ENCODE measurements at places on chromosomes 11 and 22.

DNA sequence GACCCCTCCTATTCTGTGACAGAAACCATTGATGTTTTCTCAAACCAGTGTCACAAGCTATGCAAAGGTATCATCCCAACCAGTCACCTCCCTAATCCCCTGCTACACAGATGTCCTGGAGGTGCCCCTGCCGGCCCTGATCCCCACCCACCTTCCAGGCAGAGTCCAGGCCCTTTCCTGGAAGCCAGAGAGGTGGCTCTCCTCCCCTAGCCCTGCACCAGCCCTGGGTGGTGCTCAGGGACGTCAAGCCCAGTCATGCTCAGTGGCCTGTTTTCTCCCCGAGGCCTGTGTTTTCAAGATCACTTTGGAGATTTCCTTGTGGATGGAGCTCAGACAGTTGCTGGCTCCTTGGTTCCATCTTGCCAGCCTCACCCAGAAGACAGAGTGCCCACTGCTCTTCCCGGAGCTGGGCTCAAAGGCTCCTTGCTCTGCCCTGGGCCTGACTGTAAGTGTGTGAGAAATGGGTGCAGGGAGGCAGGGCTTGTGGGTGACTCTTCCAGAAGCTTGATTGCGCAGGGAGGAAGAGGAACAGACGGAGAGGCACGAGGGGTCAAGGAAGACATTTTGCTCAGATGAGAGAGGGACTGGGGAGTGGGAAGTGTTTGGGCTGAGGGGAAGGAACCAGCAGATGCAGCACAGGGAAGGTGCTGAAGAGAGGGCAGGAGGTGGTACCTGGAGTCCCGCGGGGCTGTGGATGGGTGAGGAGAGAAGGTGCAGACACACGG, 11.3 kb downstream of the P2RY6 start:
- no peak for DNase-seq

DNA sequence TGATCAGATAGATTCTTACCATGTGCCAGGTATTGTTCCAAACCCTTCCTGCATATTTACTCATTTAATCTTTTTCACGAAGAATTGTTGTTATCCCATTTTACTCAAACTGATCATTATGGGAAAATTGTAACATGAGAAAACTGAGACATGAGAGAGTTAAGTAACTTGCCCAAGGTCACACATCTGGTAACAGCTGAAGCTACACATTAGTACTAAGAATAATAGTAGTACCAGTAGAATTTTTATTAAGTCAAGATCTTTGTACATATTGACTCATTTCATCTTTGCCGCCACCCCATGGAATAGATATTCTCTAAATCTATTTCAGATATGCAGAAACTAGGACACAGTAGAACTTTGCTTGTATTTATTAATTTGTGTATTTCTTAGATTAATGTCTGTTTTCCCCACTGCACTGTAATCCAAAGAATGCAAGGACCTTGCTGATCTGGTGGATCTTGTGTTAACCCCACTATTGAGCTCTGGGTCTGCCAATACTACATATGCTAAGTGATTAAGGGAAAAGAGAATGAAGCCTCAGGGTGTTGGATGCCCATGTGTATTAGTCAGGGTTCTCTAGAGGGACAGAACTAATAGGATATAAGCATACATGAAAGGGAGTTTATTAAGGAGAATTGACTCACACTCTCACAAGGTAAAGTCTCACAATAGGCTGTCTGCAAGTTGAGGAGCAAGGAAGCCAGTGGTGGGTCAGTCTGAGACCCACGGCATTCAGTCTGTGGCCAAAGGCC, 72.8 kb downstream of the PARVA start:
- DNase-seq, result no peak

GRCh38 chr11:74734559-74734925, 3.3 kb upstream of the CHRDL2 start:
- DNase-seq, result no peak

GRCh38 chr22:44455151-44455962, 42.7 kb downstream of the RTL6 start:
- peak; percentile 82 for DNase-seq

DNA sequence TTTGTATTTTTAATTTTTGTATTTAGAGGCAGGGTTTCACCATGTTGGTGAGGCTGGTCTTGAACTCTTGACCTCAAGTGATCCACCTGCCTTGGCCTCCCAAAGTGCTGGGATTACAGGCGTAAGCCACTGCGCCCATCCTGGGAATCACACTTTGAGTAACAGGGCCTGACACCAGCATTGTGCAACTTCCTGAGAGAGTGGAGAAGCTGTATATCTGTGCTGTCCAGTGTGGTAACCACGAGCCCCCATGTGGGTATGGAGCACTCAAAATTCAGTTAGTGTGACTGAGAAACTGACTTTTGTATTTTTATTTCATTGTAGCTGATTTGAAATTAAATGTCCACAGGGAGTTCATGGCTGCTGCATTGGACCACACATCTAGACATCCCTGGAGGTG, 36.2 kb downstream of the MPPED1 start:
- no peak for DNase-seq

DNA sequence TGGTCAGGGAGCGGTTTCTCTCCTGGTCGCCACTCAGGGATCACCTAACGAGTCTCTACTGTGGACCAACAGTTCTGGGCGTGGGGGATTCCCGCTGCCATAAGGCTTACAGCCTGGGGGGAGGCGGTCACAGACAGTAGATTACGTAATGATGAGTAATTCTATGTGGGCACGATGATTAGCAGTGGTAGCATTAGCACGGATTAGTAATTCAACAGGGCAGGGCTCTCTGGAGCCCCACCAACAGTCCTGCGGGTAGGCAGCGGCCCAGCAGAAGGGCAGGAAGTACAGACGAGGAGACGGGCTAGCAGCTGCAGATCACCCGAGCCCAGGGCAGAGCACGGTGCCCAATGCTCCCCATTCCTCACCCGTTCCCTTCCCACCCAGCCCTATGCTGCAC, 3.6 kb downstream of the SHISAL1 start:
- DNase-seq, result no peak

GRCh38 chr22:32396746-32397145, 15.3 kb downstream of the RTCB start:
- DNase-seq, result no peak

GRCh38 chr22:39907047-39907446, 6.2 kb downstream of the GRAP2 start:
- no peak for DNase-seq

- peak; percentile 63 for DNase-seq
These were observed 57.8 kb upstream of the APOA1 start for GRCh38 chr11:116895048-116895757.

GRCh38 chr11:72631806-72632731, 42.2 kb downstream of the PDE2A start:
- DNase-seq, result no peak

GRCh38 chr11:85627332-85627997, at the start of gene DLG2:
TSS of gene DLG2 (minus strand) at chr11:85627344.
- peak; percentile 76 for DNase-seq

DNA sequence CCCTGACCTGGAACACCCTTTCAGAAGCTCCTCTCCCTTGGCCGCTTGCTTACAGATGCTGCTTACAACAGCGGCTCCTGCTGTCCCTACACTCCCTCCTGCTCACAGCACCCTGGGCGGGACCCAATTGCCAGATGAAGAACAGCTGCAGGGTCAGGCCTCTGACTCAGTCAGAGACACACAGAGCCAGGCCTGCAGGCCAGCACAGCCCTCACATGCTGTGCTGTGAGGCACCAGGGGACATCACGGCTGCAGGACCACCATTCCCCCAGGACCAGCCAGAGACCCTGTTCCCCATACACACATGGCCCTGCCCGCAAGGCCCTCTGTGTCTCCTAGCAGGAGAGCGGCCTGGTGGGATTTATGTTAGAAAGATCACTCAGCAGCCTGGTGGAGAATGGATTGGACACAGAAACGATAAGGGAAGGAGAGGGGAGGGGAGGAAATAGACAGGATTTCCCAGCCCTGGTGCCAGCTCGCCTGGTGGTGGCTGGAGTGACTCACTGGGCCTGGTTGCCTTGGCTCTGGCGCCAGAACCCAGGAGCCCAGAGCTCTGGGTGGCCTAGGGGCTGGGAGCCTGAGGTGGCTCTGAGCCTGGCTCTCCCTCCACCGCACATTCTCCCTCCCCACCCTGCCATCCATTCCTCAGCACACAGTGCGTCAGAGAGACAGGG, 6.7 kb downstream of the CAPN5 start:
- no peak for DNase-seq

DNA sequence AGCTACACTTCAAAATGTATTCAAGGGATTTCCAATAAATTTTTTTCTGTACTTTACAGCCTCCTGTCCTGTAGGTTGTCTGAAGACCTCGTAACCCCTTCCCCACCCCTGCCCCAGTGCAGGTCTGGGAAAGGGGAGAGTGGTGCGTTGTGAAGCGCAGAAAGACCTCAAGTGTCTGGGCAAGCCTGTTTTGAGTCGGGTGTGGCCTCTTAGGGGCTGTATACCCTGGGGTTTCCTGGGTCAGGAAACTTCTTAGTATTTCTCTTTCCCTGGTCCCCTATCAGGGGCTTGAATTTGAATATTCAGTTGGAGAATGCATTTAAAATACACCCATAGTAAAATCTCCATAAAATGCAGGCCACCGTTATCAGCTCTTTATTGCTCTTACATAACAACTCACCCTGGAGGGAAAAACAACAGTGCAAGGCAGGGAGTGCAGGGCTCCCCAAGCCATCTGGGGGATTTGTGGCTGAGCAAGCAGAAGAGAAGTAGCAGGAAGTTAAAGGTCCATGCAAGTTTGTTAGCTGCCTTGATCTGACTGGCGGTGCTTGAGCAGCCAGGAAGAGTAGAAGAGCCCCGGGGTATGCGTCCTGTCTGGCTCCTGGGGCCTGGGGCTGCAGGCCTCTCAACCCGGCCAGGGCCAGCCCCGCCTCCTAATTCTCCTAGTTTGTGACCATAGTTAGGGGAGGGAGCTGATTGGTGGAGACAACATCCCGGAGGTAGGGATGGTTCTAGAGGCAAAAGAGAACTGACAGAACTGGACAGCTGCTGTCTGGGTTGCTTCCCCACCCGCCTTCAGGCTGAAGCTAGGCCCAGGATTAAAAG, 25.7 kb downstream of the ARHGAP1 start:
- DNase-seq, result peak; percentile 74

- no peak for DNase-seq
These were observed 4.7 kb downstream of the STX3 start for GRCh38 chr11:59759900-59760299.
